Substantia nigra (tissue), 51 donors: ENCODE measurements at places on chromosomes 11 and 22.

- DNase-seq, result peak; percentile 50
These were observed 519 bp upstream of the ART5 start for GRCh38 chr11:3642071-3642951.

GRCh38 chr11:120432056-120433018, 79.2 kb upstream of the GRIK4 start:
- no peak for DNase-seq

DNA sequence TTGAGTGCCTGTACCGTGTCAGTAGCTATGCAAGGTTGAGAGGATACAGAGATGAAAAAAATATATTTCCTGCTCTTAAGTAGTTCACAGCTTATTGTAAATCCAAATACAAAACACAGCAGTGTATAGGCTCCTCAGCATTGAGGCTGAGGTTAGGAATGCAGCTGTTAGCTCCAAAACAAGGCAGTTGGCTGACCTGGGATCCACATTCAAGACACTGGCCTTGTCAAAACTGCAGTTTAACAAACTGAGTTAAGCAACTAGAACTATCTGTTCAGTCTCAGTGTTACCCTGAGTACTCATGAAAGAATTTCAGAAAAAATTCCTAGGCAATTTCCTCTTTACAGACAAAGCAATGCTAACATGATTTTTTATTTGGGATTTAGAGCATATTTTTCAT, 42.8 kb downstream of the REXO2 start:
- DNase-seq, result no peak

DNA sequence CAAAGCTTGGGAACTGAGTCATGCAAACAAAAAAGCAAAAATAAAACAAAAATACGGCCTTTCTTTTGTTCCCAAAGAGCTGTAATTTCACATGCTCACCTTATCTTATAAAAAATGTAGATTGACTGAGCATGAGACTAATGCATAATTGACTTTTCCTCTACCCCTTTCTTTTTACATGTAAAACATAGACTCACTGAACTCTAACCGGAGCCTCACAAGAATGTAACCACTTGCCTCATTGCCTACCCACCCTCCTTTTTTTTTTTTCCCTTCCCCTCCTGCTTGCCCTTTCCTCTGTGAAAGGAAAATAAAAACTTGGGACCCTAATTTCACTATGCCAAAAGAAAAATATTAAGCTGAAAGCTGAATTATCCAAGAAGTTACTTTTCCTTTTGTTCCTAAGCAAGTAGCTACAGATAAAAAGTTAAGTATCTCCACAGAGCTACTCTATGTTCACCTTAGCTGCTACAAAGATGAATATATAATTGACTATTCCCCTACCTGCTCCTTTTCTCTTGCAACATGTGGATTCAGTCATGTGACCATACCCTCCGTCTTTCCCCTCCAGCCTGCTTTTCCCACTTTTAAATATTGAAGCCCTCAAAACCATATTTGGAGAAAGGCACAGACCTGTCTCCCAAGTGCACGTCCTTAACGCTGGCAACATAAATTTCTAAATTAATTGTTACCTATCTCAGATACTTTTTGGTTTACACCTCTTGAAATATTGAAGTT, 39.6 kb upstream of the WEE1 start:
- DNase-seq, result no peak

- no peak for DNase-seq
These were observed 71.0 kb upstream of the TP53I11 start for GRCh38 chr11:45021692-45022141.

GRCh38 chr11:1059759-1060158, 14.9 kb upstream of the MUC2 start:
- no peak for DNase-seq

DNA sequence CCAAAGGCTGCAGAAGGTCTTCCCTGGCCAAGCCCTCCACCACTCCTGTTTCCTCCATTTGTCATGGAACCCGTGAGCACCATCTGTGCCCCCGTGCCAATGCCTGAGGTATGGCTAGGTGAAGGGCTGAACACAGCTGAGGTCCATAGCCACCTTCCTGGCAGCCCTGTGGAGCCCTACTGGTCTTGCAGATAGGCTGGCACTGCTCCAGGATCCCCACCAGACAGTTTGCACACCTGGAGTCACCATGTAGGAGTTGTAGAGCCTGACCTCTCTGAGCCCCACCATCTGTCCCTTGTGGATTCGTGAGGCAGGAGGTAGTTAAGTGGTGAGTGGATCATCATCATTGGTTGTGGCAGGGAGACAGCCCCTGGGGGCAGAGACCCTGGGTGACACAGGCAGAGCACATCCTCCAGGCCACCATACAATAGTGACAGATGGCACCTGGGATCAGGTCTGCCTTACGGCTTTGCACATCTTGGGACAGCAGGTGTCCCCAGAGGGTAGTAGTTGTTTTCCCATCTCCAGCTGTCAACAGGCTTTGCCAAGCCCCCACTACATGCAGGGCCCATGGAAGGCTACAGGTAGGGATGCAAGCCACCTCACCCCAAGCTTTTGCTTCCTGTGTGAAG, 52.5 kb upstream of the SUSD2 start:
- DNase-seq, result no peak
